ENCODE measurements at places on chromosomes 11 and 22. TPM values are rescaled to one million over a fixed set of nuclear protein-coding genes. Genes with fewer than 3 reads are reported as not detected.

GRCh38 chr11:47536915-47537314 lies 16.0 kb downstream of the CELF1 start:
- no peak for DNase-seq

DNA sequence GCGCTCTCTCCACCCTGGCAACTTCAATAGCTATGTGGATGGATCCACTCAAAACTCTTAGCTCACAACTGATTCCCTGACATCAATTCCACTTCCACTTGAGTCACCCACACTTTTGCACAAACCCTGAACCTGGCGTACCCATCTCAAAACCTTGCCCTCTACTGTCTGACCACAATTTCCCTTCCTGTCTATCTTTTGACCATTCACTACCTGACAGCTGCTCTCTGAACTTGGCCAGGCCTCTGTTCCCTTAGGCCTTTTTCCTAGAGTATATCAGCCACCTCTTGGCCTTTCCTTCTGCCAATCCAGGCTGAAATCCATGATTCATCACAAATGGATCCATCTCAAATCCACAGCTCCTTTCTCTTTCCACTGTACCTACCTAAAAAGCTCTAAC lies 106.0 kb downstream of the RPL27A start:
- no peak for DNase-seq

DNA sequence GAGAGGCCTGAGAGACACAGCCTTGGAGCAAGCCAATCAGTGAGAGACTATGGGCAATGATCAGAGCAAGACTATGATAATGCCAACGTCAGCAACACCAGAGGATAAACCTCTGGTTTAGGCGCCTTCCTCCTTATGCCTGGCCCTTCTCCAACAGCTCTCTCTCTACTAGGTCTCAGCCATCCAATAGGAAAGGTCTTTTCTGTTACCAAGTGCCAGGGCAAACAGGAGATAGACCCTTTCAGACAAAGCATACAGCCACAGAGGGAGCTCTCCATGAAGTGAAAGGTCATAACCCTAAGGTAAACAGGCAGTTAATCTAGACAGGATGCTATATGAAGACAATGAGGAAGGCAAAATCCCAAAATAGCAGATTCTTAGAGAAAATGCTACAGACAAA lies 9.5 kb downstream of the STK33 start:
- DNase-seq, result no peak

- DNase-seq, result peak; percentile 72
Observed at GRCh38 chr22:24768537-24769374, 5.8 kb downstream of the PIWIL3 start.

DNA sequence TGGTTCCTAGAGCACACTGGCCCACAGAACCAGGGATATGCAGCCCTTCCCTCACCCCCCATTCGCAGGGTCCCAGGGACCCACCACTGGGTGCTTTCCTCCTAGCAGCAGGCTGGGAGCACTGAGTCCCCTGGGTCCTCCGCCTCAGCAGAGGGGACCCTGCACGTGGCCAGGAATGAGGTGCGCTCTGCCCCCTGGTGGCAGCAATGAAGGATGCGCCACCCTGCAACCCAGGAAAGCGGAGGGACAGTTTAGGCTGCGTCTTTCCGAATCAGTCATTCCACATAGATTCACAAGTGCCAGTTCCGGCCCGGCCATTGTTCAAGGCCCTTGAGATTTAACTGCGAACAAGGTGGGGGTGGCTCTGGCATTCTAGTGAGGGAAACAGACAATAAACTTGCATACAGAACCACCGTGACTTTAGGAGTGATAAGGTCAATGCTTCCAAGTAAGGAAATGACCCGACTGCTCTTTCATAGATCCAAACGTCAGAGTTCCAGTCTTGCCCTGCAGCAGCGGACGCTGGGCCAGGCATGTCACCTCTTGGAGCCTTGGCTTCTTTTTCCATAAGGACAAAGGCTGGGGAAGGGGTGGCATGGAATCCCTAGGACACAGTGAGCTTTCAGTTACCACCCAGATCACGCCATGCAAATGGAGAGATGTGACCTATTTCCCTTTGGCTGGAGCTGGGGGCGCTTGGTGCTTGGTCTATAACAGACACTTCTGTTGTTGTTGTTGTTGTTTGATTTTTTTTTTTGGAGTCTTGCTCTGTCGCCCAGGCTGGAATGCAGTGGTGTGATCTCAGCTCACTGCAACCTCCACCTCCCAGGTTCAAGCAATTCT lies 7.7 kb downstream of the RIN1 start:
- DNase-seq, result peak; percentile 78

- DNase-seq, result no peak
Observed at GRCh38 chr11:128195057-128195751, 392.2 kb downstream of the ETS1 start.

BIRC3 gene
- total RNA-seq, result 124 TPM

DNA sequence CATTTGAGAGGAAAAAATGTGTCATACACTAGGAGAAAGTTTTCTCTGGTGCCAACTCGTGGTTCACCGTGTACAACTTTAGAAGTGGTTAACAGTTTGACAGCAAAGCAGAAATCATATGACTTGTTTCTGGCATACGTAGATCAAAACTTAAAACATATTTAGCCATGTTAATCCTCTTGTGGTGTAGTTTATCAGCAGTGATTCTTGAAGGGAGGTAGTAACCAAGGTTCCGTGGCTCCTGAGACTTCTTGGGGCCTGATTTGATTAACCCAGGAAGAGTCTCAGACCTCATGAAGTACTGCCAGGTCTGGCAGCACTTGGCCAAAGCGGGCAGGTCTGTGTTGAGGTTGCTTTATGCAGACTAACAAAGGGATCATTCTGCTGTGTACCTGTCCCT lies 40.5 kb downstream of the SREBF2 start:
- no peak for DNase-seq

DNA sequence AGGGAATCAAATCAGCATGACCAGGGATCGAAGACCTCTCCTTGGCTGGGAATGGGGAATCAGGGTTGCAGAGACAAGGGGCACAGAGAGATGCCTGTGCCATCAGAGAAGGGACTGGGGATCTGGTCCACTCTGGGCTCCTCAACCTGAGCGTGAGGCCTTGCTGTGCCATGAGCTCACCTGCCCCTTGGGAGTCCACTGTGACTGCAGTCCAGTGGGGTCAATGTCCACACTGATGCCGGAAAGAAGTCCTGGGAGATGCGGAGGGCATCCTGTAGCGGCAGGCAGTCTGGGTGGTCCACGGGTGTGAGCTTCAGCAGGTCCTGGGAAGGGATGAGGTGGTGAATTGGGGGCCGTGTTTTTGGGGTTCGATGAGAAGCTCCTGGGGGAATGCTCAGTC lies 7.3 kb upstream of the RGL4 start:
- DNase-seq, result no peak

AMOTL1 gene
- total RNA-seq, result 76.6 TPM

KRTAP5-1 gene
- not detected for total RNA-seq
